ENCODE measurements at places on chromosomes 12 and 14.
A peak's percentile ranks its signal among the peaks of the same experiment; 100 is the strongest.

DNA sequence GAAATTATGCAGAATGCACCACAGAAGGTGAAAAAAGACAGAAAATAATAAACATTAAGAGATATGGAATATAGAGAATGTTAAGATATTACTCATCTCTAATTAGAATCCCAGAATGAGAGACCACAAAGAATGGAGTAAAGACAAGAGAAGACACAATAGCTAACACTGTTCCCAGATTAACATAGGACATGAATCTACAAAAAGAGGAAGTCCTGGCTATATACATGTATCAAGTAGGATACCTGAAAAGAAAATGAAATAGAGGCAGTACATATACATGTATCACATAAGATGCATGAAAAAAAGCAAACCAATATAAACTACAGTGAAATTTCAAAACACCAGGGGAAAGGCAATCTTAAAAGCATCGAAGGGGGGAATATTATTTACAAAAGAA lies 5.6 kb upstream of the EPS8 start:
- DNase-seq: no peak

GRCh38 chr12:64824500-64825142 lies at the start of gene TBC1D30:
TSS of gene TBC1D30 (plus strand) at chr12:64824647. CDS start at chr12:64824880, 233 bp downstream.
- DNase-seq: peak; percentile 75

GRCh38 chr12:117662220-117662619 lies 300.8 kb upstream of the NOS1 start:
- DNase-seq: no peak

DNA sequence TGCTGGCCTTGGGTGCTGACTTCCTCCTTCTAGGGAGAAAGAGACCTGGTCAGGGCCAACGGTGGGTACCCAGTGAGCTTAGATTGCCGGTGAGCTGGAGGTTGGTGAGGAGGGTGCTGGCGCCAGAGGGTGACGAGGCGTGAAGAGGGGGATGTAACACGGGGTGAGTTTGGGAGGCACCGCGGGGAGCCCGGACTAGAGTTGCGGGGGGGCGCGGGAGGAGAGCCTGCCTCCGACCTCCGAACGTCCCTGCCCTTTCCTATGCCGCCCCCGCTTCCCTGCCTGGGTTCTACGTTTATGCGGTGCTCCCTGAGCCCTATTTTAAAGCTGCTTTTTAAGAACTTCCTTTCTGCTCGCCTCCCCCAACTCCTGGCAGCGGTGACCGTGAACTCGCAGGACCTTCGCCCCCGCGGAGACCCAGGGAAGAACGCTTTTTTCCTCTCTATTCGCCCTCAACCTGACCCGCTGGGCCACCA lies 18.6 kb downstream of the OR6S1 start:
- DNase-seq: no peak

DNA sequence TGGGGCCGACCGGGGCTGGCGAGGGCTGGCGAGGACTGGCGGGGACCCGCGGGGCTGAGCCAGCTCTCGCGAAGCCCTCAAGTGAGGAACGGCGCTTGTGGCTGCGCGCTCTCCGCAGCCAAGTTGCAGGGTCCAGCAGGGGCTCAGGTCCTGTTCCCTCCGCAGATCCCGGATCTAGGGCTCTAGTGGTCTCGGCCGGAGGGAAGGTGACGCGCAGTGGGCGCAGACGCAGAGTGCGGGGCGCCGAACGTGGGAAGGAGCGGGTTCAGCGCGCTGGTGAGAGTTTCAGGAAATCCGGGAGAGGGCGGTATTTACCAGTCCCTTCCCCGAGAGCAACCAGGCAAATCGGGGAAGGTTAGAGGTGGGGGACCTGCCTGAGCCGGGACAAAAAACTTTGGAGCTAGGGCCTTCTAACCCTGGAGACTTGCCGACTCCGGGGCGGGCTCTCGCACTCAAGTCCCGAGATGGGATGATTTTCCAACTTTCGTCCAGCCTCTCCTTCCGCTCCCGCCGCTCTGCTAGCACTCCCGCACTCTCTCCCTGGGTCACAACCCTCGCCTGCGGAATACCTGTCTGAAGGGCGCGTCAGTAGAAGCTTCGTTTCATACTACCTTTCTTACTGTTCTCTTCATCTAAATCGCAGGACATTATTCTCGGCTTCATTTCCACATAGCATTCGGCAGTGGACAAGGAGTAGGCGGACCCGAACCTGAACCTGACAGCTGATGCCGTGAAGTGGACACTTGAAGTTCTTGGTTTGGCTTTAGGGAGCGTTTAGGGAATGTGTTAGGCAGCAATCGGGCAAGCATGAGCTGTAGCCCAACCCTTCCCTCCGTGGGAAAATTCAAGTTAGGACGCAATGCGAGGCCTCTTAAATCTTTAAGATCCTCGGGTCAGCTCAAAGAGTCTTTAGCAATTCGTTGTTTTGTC lies 13.6 kb upstream of the PAX9 start:
- no peak for DNase-seq

DNA sequence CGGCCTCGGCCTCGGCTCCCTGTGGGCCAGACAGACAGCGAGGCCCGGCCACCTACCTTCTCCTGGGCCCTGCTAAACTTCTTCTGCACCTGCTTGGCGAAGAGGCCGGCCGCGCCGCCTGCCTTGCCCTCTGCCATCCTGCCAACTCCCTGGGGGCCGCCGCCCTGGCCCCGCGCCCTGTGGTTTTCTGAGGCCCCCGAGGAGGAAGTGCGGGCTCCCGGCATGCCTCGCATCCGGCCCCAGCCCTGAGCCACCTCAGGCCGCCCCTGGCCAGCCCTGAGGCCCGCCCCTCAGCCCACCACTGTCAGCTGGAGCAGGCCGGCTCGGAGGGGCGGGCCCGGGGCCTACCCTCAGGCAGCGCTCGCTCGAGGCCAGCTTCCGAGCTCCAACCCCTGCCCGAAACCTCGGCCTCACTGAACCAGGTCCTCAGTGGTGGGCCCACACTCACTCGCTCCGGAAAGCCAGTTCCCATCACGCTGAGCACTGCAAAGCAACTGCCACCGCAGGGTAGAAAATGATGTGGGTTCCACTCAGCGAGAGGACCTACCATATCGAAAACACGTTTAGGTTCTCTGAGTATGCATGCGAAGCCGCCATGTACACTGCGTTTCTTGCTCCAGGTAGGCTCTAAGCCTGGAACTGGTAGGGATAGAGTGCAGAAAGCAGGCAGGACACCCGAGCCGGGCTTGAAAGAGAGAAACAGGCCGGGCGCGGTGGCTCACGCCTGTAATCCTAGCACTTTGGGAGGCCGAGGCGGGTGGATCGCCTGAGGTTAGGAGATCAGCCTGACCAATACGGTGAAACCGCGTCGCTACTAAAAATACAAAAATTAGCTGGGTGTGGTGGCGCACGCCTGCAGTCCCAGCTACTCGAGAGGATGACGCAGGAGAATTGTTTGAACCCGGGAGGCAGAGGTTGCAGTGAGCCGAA lies at the start of gene BIN2:
Gene BIN2 (minus strand): TSS at position 209 of the 930 bp plus-strand sequence. CDS start 72 bp downstream, at position 137.
- no peak for DNase-seq

DNA sequence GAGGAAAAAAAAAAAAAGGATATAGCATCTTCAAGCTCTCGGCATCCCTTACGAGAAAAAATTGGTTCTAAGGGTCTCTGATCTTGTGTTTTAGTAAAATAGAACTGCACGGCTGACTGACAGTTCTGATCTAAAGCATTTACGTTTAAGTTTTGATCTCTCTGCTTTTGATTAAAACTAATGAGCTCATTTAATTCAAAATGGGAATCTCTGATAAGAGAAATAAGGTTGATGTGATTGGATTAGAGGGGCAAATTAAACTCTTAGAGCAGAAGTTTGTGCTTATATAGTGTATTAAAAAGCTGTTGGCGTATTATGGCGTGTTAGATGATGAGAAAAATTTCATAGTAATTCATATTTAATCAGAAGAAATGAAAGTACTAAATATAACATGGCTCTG lies 217.6 kb downstream of the EGLN3 start:
- DNase-seq: no peak

- peak; percentile 66 for DNase-seq
Measured at GRCh38 chr14:37197421-37198272, at the start of gene MIPOL1. TSS of gene MIPOL1 (plus strand) at chr14:37197937. CDS start at chr14:37247889, 49,952 bp downstream.

- no peak for DNase-seq
Measured at GRCh38 chr14:52366796-52367315, 52.7 kb downstream of the PTGER2 start.

GRCh38 chr14:59633486-59633885 lies 56.9 kb upstream of the CCDC175 start:
- DNase-seq: peak; percentile 19

GRCh38 chr12:1517007-1517406 lies 77.4 kb downstream of the FBXL14 start:
- peak; percentile 39 for DNase-seq

DNA sequence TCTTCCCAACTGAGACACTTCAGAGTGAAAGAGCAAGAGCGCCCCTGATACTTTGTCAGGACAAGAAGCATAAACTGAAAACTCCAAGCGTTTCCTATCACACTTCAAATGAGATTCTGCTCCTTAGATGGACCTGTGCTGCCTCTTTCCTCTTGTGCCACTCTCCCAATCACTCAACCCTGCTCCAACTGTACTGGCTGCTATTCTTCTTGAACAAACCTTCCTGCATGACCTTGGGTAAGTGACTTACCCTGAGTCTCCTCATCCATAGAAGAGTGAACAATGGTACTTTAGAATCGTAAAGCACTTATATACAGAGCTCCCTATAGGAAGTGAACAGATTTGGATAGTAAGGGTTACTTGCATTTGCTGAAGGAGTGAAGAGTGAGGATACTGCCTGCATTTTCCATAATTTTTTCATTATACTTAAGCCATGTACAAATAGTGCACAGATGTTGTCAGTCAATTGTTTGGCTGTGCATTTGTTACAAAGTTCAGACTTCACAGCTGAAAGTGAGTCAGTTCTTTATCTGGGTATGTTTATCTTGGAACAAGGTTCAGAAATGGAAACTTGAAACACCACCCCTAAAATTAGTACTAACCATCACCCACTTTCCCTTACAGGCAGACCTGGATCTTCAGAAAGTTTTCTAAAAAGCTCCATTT lies 10.8 kb downstream of the MTERF2 start:
- DNase-seq: no peak

DNA sequence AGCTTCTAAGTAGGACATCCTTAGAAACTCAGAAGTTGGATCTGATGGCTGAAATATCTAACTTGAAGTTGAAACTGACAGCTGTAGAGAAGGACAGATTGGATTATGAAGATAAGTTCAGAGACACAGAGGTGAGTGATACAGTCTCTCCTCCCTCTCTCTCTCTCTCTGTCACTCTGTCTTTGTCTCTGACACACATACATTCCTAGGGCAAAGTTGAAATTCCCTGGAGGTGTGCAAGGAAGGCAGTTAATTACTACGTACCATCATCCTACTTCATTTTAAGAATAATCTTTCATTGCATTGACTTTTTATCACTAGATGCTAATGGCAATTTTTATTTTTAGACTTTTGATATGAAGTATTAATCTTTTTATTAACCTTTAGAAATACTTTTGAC lies 46.2 kb upstream of the REP15 start:
- no peak for DNase-seq

GRCh38 chr12:121489874-121490273 lies 90.0 kb downstream of the RNF34 start:
- no peak for DNase-seq

GRCh38 chr12:34288963-34289345 lies 266.7 kb downstream of the ALG10 start:
- DNase-seq: no peak

DNA sequence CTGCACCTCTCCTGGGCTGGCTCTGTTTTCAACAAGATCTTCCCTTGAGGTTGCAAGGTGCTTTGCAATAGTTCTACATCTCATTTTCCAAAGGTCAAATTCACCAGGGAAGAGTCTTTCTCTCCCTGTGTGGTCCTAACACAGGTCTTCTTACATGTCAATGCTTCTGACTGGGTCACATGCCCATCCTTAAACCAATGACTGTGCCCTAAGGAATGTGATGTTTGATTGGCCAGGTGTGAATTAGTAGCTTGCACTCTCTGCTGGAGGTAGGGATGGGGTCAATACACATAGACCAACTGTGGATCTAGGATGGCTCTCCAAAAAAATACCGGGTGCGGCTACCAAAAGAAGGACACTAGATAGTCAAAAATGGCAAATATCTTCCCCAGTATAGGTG lies 19.9 kb upstream of the KCNK10 start:
- no peak for DNase-seq

GRCh38 chr14:93231129-93231979 lies 24.3 kb downstream of the UBR7 start:
- DNase-seq: no peak

- no peak for DNase-seq
Measured at GRCh38 chr12:1935700-1936378, 17.4 kb upstream of the CACNA2D4 start.

GRCh38 chr12:19704966-19705365 lies 265.7 kb downstream of the AEBP2 start:
- DNase-seq: no peak

DNA sequence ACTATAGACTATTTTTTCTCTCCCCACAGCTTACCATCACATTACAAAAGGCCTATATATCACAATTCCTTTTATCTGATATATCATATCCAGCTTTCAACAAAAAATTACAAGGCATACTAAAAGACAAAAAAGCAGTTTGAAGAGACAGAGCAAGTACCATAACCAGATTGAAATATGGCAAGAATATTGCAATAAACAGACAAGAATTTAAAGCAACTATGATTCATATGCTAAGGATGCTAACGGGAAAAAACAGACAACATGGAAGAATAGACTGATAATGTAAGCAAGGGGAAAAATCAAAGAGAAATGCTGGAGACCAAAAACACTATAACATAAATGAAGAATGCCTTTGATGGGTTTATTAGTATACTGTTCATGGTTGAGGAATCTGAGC lies 40.7 kb downstream of the LRP6 start:
- no peak for DNase-seq

DNA sequence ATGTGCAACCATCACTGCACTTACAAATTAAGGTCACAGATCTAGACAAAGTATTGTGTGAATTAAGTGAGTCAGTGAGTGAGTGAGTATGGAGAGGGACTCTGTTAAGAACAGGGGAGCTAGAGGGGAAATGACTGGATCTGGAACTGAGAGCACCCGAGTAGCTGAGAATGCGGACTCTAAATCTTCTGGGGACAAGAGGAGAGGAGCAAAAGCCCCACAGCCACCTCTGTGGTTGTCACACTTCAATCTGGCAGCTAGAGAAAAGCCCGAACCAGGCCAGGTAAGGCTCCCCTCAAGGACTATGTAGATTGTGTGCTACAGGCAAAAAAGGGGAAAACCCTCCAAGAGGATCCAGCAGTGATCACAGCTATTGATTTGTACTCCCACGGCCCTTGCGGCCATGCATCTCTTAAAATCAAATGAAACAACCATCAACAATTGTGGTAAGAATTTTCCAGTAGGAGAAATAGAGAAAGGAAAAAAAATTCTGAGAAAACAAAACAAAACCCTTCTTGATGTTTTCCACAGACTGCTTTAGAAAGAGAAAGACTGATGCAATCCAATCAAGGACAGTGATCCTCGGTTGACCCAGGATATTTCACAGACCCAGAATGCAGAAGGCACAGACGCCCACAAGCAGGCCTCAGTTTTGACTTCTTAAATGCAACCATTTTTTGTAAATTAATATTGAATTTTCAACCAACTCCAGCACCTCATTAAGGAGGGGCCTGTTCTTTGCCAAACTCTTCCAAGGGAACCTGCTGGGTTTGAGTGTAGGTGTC lies 109.6 kb downstream of the SLC38A6 start:
- DNase-seq: no peak

- DNase-seq: no peak
Measured at GRCh38 chr12:131162113-131162512, 208.4 kb downstream of the ADGRD1 start.

GRCh38 chr14:20262642-20263128 lies 23.6 kb downstream of the OR11H4 start:
- DNase-seq: no peak
